ENCODE measurements at places on chromosomes 2 and 18. TPM values are rescaled to one million over a fixed set of nuclear protein-coding genes. Genes with fewer than 3 reads are reported as not detected.

TBR1 gene
- total RNA-seq, result under 0.01 TPM

HRH4 gene
- under 0.01 TPM for total RNA-seq

RAX gene
- not detected for total RNA-seq

TTN gene
- 2.7 TPM for total RNA-seq

TEX44 gene
- not detected for total RNA-seq

KYNU gene
- total RNA-seq, result 15.2 TPM

SERPINB12 gene
- total RNA-seq, result not detected

POTEI gene
- not detected for total RNA-seq

PLGLB2 gene
- 2.0 TPM for total RNA-seq

CD8B2 gene
- not detected for total RNA-seq

ASB3 gene
- total RNA-seq, result 15.8 TPM

LANCL1 gene
- total RNA-seq, result 38.5 TPM

SGO2 gene
- 19.7 TPM for total RNA-seq

EMILIN2 gene
- 21.1 TPM for total RNA-seq

C2orf42 gene
- total RNA-seq, result 15.1 TPM

KCNE4 gene
- total RNA-seq, result 1.6 TPM

SLC5A7 gene
- total RNA-seq, result not detected

FZD7 gene
- 7.0 TPM for total RNA-seq

LINC00305 gene
- not detected for total RNA-seq

GAREM1 gene
- total RNA-seq, result 8.1 TPM

GKN2 gene
- not detected for total RNA-seq

Measured in subcutaneous preadipocyte (primary cell).